H7 (cell line): ENCODE measurements at places on chromosomes 3 and 15. TPM values are rescaled to one million over a fixed set of nuclear protein-coding genes. Genes with fewer than 3 reads are reported as not detected.

DNA sequence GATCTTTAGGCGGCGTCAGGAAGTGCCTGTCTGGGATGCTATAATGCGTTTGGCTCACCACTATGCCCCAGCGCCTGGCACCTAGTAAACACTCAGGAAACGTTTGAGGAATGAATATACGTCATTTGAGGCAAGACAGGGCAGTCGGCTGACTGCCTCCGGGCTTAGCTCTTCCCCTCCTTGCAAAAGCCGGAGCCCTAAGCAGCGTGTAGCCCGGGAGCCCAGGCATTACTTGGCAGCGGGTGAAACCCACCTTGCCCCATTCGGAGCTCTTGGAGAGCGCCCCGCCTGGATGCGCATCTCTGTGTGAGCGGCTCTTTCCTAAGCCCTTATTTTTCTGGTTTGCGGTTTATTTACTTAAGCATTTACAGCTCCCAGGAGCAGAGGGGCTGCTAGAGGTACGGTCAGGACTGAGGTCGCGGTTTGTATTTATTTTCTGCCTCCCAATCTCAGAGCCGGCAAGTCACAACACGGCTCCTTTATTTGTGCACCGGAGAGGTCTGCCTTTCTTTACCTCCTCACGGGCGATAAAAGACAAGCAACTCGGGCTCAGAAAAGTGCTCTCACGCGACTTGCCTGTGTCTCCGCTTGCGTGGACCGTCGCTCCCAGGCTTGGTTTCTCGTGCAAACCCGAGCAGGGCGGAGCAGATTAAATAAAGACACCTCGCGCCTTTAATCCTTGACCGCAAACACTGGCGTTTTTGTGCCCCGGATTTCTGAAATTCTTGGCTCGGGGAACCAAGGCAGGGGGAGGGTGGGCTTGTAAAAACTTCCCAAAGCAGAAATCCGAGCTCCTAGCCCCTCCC, 737 bp upstream of the ITPR1 start:
- DNase-seq, result peak; percentile 56

The CACNA1D gene
- 1.0 TPM in 1 of 2 replicates, not detected in the other for total RNA-seq

The MOBP gene
- total RNA-seq, result 0.48 and 1.0 TPM in 2 replicates

DNA sequence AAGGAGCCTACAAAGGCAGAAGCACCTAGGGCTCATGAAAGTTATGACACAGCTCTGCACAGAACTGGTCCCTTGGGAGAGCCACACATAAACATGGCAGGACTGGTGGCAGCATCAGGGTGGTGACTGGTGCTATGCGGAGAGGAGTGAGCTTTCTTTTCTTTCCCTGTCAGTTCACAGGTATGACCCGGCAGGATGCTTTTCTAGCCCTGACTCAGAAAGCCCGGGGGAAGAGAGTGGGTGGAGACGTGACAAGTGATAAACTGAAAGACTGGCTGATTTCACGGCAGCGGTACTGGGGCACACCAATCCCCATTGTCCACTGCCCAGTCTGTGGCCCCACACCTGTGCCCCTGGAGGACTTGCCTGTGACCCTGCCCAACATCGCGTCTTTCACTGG, 103.0 kb downstream of the LARS2 start:
- DNase-seq, result no peak

DNA sequence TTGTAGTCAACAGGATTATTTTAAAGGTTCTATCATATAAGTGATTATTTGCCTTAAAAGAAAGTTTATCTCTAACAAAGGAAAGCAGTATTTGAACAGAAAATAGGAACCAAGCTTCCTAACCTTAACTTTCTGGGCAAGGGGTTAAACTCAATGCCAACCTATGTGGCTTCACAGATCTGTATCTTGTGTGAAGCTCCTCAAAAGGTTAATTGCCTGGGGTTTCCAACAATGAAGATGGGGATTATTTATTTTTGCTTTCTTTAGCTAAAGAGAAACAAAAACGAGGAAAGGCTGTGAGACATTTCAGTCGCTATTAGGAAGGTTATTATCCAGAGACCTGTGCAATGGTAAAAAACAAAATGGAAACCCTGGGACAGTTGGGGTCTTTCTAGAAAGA, 1.1 kb upstream of the WDR82 start:
- no peak for DNase-seq
